ENCODE measurements at places on chromosomes 5 and 9.
A peak's percentile ranks its signal among the peaks of the same experiment; 100 is the strongest.

- no peaks in the 10 kb centered on the region for H3K4me1 ChIP-seq
- no peak for DNase-seq
- H3K27ac ChIP-seq: no peak overlapping the region
- no peak overlapping the region for H3K4me3 ChIP-seq
- no peaks in the 10 kb centered on the region for H3K36me3 ChIP-seq
Measured at GRCh38 chr9:2824564-2824963, 19.3 kb downstream of the PUM3 start.

DNA sequence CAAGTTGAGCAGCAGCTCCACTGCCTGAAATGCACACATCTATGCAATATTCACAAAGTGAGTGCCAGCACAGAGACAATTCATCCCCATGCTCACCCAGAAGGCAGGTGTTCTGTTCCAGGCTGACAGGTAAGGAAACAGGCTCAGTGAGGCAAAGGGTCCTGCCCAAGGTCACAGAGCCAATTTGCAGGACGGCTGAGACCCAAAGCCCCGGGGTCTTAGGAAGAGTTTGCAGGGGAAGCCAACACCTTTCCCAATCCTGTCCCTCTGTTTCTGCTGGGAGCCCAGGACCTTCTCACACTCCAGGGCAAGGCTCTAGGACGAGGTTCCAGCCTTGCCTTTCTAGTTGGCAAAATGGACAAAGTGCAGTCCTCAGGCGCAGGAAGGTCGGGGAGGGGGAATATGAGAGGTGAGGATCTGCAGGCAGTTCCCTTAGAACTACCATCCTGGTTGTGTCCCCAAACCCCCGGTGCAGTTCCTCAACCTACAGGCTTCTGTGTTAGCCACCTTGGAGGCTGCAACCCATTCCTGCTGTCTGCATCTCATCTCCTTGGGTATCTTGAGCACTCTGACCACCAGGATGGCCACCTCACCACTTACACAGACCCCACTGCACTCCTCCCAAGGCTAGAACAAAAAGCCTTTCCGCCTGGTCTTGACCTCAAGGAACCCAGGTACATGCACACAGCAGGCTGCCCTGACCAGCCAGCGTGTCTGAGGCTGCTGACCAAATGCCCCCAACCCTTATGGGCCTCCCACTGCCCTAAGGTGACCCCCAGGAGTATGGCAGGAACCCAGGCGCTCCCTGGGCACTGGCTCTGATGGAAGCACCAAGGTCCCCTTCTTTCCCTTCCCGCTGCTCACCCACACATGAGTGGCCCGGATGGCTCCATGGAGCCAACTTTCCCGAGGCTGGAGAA is 1.9 kb upstream of the BRD3 start:
- no peaks in the 10 kb centered on the region for H3K27me3 ChIP-seq
- H3K4me1 ChIP-seq: peaks cover 31% of the 10 kb centered on the region
- no peaks in the 10 kb centered on the region for H3K36me3 ChIP-seq

- no peak overlapping the region for H3K27ac ChIP-seq
- peaks cover 27% of the 10 kb centered on the region for H3K4me1 ChIP-seq
- H3K36me3 ChIP-seq: no peaks in the 10 kb centered on the region
Measured at GRCh38 chr9:70569791-70570190, 155.3 kb upstream of the KLF9 start.

DNA sequence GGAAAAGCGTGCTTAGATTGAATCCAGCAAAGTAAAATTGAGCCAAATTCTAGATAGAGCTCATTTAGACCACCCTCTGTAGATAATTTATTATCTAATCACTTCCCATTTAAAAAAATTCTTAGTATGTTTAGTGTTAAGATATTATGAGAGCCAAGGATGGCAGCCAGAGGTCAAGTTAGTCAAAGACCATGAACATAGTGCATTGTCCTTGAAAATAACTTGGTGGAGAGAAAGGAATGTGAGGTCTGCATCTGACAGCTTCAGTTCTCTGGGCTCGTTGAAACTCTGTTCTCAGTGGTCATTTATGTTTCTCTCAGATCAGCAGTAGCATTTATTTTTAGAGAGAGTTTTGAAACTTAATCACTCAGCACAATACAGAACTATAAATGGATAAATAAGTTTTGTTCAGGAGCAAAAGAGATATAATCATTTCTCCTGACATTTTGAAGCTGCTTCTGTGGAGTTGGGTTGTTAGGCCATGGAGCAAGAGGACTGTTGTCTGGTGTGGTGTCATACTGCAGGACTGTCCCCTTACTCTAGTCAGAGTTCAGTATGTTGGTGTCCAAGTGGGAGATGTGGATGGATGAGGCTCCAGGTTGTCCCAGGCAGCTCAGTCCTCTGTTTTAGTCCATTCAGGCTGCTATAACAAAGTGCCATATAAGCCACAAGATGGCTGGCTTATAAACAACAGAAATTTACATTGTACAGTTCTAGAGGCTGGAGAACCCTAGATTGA is 337.7 kb downstream of the FBXL7 start:
- no peak for DNase-seq
- H3K27ac ChIP-seq: no peak overlapping the region
- peaks cover 15% of the 10 kb centered on the region for H3K4me1 ChIP-seq
- no peak overlapping the region for H3K4me3 ChIP-seq
- H3K36me3 ChIP-seq: no peaks in the 10 kb centered on the region

DNA sequence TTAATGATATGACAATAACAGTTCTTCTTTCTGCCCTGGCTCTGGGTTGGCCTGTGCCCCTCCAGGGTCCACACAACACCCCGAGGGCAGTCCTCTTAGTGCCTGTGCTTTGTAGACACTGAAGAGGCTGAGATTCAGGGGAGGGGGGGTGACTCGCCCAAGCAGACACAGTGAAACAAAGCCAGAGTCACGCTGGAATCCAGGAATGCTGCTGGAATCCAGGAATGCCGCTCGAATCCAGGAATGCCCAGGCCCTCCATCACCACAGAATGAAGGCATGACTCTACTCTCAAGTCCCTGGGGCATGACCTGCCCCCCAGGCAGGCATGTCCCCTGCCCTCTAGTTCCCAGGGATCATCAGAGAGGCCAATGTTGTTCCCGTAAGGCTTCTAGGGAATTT is 73.1 kb downstream of the LRSAM1 start:
- H3K27ac ChIP-seq: no peak overlapping the region
- peaks cover 49% of the 10 kb centered on the region for H3K4me1 ChIP-seq
- H3K27me3 ChIP-seq: no peaks in the 10 kb centered on the region
- no peak overlapping the region for H3K4me3 ChIP-seq
- DNase-seq: no peak

- H3K4me1 ChIP-seq: peaks cover 9% of the 10 kb centered on the region
- H3K27ac ChIP-seq: no peak overlapping the region
- no peak overlapping the region for H3K4me3 ChIP-seq
Measured at GRCh38 chr9:26954050-26954508, 2.1 kb upstream of the IFT74 start.

DNA sequence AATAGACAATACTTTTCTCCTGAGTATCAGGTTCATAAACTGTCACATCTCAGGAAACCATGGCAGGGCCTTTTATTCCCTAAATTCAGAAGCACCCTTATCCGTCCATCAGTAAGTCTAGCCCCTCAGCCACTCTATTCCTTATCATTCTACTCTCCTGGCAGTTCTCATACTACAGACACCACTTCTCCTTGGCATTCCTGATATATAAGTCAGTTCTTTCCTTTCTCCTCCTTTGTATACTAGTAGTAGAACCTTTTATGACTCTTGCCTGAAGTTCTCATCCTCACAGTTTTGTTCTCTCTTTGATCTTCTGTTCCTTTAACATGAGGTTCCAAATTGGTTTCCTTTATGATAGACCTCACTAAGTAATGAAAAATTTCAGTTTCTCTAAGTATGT is 29.3 kb downstream of the GRAMD2B start:
- DNase-seq: no peak
- no peaks in the 10 kb centered on the region for H3K36me3 ChIP-seq
- H3K27ac ChIP-seq: no peak overlapping the region
- H3K4me1 ChIP-seq: peaks cover 44% of the 10 kb centered on the region
- no peak overlapping the region for H3K4me3 ChIP-seq

DNA sequence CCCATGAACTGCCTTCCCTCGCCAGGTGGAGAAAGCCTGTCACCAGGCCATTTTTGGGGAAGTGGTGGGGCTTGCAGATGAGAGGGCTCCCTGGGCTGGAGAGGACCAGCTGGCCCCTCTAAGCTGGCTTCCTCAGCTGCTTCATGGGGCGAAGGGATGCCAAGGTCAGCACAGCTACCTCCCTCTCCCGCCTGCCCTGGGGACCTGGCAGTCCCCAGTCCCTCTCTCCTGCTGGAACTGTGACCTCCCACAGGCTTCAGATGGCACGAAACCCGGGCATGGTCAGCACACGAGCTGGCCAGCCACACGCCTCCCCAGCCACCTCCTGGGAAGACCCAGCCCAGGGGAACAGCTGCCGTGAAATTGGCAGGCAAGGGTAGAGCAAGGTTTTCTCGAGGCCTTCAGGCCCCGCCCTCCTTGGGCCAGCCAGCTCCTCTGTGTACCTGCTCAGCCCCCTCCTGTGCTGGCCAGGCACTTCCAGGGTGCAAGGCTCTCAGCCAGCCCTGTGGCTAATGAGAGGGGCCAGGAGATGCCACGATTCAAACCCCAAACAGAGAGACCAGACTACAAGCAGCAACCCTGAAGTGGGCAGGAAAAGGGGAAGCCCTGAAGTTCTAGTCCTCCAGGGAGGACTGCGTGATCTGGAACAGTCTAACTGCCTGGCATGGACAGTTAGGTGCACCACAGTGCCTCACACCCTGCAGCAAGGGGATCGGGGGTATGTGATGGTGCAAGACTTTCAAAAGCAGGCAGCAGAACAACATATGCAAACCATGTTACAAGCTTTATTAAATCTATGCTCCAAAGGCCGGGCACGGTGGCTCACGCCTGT is 12.9 kb downstream of the PLPP7 start:
- DNase-seq: no peak
- H3K4me1 ChIP-seq: no peaks in the 10 kb centered on the region
- H3K36me3 ChIP-seq: no peaks in the 10 kb centered on the region
- H3K4me3 ChIP-seq: no peak overlapping the region
- no peaks in the 10 kb centered on the region for H3K27me3 ChIP-seq

DNA sequence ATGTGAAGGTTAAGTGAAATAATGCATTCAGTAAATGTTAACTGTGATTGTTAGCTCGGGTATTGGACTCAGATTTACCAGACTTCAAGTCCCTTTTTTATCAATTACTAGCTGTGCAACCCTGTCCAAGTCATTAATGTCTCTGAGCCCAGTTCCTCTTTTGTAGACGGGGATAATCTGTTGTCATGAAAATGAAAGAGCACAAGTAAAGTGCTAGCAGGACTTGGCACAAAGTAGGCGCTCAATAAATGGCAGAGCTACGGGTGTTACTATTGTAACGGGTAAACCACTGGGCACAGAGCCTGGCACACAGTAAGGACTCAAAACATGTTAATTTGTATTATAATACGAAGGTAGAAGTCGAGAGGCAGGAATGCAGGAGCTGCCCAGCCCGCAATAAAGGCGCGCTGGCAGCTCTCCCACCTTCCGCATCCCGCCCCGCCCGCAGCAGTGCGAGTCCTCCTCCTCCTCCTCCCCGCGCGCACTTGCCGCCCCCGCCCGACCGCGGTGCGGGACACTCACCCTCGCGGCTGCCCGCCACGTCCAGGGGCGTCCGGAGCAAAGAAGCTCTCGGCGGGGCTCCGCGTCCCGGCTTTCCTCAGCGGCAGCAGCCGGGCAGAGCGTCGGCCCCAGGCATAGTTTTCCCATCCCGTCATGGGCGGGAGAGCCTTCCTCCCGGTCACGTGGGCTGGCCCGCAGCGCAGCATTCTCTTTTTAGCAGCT is at the start of gene C1QTNF2:
Gene C1QTNF2 (minus strand): TSS at position 637 of the 723 bp plus-strand sequence. CDS start 15,615 bp downstream, outside the sequence.
- peak within 1 kb of the TSS; percentile 84 for H3K4me3 ChIP-seq
- peak within 1 kb of the TSS; percentile 60 for H3K27ac ChIP-seq
- no peaks in the 10 kb centered on the region for H3K27me3 ChIP-seq
- H3K36me3 ChIP-seq: no peaks in the 10 kb centered on the region
- DNase-seq: no peak

DNA sequence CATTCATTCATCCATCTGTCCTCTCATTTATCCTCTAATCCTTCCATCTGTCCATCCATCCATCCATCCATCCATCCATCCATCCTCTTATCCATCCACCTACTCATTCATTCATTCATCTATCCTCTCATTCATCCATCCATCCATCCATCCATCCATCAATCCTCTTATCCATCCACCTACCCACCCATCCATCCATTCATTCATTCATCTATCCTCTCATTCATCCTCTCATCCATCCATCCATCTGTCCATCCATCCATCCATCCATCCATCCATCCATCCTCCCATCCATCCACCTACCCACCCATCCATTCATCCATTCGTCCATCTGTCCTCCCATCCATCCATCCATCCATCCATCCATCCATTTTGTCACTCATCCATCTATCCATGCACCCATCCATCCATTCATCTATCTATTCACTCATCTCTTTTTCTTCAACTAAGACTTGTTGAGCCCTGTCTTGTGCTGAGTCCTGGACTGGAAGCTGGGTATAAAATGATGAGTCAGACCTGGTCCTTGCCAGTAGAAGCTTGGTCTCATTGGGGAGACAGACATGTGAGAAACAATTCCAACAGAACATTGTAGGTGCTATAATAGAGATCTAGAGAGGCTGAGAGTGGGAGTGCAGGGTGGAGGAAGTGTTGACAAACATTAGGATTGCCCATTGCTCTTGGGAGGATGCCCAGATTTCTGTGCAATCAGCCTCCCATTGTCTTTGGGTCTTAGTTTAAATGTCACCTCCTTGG is 55.0 kb upstream of the IER5L start:
- H3K4me1 ChIP-seq: peaks cover 17% of the 10 kb centered on the region
- H3K36me3 ChIP-seq: no peaks in the 10 kb centered on the region
- no peak overlapping the region for H3K4me3 ChIP-seq
- H3K27ac ChIP-seq: no peak overlapping the region
- DNase-seq: no peak
- no peaks in the 10 kb centered on the region for H3K27me3 ChIP-seq

GRCh38 chr9:18520416-18521047 is 46.6 kb downstream of the ADAMTSL1 start:
- H3K27ac ChIP-seq: no peak overlapping the region
- no peak overlapping the region for H3K4me3 ChIP-seq
- H3K27me3 ChIP-seq: no peaks in the 10 kb centered on the region

DNA sequence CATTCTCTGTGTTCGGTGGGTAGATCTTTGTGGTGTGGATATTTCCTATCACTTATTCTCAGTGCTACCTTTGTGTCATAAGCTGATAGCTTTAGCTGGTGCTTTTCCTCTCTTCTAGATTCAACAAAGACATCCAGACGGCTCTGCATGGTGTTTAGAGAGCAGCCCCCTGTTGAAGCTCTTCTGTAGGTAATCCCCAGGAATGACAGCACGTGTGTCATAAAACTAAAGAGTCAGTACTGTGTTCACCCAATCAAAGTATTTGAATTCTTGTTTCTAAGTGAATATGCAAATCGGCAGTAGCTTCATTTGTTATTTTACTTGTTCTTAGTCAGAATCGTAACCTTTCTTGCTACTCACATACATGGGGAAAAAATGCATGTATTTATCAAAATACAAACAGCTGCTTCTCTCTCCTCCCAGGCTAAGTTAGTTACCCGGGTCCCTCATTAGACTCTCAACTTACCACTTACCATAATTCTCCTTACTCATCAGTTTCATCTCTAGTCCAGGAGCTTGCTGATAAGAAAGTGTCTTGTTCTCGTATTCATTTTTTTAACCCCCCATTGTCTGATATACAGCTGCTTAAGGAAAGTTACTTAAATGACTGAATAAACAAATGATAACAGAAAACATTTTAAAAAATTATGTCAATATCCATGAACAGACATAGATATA is 1696.0 kb upstream of the WWC1 start:
- no peak overlapping the region for H3K27ac ChIP-seq
- no peaks in the 10 kb centered on the region for H3K4me1 ChIP-seq
- no peak overlapping the region for H3K4me3 ChIP-seq
- DNase-seq: no peak
- no peaks in the 10 kb centered on the region for H3K36me3 ChIP-seq
- H3K27me3 ChIP-seq: no peaks in the 10 kb centered on the region
